Right ventricle myocardium superior (tissue), 1 donor: ENCODE measurements at places on chromosomes 2 and 18.

GRCh38 chr2:5692561-5693286 is 540 bp downstream of the SOX11 start:
- DNase-seq: no peak

GRCh38 chr2:18593496-18593895 is 4.1 kb upstream of the NT5C1B start:
- DNase-seq: no peak

- no peak for DNase-seq
These were observed 6.9 kb upstream of the POLR2D start for GRCh38 chr2:127864877-127865276.

DNA sequence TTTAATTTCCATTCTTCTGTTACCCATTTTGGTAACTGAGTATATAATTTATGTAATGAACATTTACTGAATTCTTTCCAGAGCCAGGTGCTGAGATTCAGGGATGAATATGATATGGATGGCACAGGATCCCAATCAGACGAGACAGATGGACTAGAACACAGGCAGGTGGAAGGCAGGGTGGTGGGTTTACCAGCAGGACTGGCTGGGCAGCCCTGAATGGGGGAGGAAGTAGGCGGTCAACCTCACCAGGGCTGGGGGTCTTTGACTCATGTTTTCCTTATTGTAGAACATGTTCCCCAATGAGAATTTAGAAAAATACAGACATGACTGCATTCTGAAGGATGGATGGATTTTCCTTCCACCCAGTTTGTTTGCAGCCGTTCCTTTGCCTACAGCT is 80.3 kb downstream of the CIB4 start:
- no peak for DNase-seq

GRCh38 chr2:204133476-204133875 is 196.9 kb downstream of the ICOS start:
- DNase-seq: no peak

DNA sequence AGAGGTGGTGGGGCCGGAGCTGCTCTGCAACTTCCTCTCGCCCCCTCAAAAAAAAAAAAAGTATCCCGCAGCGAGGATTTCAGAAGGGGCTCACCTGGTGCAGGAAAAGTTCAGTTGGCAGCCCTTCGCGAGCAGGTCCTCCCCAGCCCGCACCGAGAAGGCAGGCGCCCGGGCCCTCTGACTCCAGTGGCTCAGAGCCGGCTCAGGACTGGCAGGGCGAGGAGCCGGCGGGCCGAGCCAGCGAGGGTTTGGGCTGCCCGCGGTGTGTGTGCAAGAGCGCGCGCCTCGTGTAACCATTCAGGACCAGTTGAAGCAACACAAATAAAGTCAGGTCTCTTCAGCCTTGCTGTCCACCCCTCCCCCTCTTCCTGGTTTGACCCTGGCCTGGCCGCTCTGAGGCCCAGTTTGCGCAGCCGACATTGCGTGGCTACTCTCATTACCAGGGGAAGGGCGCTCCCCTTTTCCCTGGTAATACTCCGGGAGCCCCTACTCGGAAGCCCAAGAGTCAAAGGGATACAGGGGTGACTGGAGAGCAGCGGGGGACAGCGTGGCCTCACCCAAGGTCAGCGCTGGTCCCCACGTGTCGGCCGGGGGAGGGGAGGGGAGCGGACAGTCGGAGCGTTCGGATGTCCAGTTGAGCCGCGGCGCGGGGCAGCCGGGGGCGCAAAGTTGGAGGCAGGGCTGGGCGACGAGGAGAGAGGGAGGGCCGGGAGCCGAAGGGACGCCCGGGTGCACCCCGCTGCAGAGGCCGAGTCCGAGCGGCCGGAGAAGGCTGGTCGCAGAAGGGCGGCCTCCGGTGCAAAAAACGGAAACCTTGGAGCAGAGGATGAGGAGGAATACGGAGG is 12.3 kb downstream of the EN1 start:
- DNase-seq: no peak

- no peak for DNase-seq
These were observed 24.3 kb upstream of the ARHGAP25 start for GRCh38 chr2:68710336-68710735.

- DNase-seq: no peak
These were observed 176.2 kb upstream of the HDAC4 start for GRCh38 chr2:239576784-239577685.

- no peak for DNase-seq
These were observed 360.3 kb downstream of the CLIP4 start for GRCh38 chr2:29475499-29475898.

GRCh38 chr18:5618047-5618688 is 74.4 kb upstream of the EPB41L3 start:
- DNase-seq: no peak

GRCh38 chr18:75168619-75169018 is 40.3 kb downstream of the PTGR3 start:
- no peak for DNase-seq

DNA sequence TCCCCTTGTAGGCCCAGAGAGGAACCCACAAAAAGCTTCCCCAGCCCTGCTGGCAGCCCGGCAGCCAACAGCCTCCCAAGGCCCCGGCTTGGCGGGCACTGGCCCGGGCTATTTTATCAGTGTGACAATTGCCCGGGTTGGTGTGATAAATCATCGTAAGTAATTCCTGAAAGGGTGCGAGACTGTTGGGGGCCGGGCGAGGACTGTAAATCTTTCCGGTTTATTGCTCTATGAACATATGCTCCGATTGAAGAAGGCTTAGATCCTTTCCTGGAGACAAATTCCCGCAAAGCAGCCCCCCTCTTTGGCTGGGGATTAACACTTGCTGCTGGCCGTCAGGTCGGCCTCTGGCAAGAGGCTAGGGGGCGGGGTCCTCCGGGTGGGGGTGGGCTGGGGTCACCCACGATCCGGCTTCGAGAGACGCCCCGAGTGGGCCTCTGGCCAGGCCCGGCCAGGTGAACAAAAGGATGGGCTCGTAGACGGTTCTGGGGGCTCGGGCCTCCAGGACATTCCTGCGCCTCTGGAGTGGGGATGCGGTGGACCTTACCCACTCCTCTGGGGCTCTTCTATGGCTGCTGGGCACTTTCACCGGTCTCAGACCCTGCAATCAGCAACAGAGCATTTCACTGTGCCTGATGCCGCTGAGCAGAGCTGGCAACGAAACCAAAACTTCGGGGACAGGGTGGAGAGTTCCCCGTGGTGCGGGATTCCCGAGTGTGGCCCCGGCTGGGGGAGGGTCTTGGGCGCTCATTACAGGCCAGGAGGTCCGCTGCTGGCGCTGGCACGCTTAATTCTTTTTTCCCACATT is 2.0 kb downstream of the HOXD3 start:
- no peak for DNase-seq

- DNase-seq: no peak
These were observed 112.2 kb downstream of the SRBD1 start for GRCh38 chr2:45498661-45499550.

- no peak for DNase-seq
These were observed 142.6 kb downstream of the SETBP1 start for GRCh38 chr18:44823286-44823685.

DNA sequence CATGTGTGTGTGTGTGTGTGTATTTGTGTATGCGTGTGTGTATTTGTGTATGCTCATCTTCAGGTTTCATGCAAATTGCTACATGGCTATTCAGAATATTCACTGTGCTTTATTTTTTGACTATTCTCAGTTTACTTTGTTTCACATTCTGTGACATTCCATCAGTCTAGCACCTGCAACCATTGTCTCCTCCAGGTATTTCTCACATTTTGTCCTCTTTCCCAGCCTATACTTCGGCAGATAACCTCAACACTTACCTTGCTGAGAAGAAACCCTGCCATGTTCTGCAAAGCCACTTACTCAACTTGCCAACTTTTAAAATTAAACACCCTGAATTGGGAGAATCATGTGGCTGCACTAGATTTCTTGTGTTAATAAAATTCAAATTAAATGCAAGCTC is 135.4 kb upstream of the REG3A start:
- no peak for DNase-seq

DNA sequence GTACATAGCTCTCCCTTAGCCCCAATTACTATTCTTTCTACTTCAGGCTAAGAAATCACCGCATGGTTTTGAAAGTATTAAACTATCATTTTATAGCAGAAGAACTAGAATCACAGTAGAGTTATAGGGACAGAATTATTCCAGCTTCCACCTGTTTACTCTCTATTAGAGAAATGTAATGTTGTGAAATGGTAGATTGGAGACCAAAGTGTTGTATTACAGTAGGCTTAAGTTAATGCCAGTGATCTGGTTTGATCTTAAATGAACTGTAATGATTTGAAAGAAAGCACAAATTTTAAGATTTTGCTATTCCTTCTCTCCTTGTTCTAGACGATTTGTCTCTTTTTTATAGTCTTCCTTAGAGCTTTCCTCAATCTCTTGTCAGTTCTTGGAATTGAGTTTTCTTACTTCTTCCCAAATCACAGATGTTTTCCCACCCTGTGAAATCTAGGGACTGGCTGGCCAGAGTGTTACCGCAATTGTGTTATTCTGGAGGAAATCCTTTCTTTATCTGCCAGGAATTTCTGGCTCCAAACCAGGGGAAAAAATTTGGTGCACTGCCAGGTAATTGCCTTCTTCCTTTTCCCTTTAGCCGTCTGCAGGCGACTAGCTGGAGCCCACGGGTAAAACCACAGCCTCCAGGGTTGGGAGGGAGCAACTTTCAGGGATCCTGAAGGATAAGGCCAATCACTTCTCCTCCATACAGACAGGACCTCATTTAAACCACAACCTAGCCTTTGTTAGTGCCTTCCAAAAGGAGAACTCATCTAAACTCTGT is 51.7 kb downstream of the NOP58 start:
- peak; percentile 47 for DNase-seq

DNA sequence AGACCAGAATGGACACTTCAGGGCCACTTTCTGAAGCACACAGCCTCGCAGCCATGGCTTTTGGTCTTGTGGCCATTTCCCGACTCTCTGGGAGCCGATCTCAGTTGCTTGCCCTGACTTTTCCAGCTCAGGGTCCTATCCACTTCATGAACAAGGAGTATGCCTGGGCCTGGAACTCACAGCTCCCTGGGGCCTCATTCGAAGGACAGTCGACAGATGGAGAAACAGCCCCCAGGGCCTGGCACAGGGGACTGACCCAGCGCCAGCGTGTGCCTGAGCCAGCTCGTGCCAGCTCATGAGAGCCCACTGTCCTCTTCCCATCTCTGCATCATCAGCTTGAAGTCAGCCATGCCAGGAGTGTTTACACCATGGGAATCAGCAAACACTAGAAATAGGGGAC is 134.6 kb upstream of the GPC1 start:
- DNase-seq: no peak

- no peak for DNase-seq
These were observed 88.9 kb upstream of the SERPINE2 start for GRCh38 chr2:224127871-224128501.

GRCh38 chr2:52336951-52337350 is 1305.0 kb upstream of the NRXN1 start:
- no peak for DNase-seq

GRCh38 chr2:8251291-8251690 is 430.6 kb upstream of the ID2 start:
- DNase-seq: no peak

GRCh38 chr2:219459460-219460311 is 25.0 kb downstream of the SPEG start:
- DNase-seq: peak; percentile 75

- DNase-seq: no peak
These were observed 139.4 kb downstream of the NCK2 start for GRCh38 chr2:105883911-105884694.

DNA sequence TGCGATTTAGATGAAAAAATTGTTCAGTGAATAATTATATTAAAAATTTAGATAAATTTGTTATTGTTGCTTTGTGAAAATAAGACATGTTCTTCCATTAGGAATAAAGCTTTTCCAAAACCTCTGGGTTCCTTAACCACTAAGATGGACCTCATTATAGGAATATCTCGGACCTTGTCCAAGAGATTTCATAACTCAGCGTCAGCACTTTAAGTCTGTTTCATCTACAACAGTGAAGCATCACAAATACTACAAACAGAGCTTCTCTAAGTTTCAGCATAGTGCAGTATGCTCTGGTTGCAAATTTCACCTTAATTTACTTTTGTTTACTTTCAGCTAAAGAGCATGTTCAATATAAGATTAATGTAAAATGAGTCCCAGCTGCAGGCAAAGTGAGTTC is 150.3 kb downstream of the UBE2E3 start:
- no peak for DNase-seq
